Activated CD4-positive, alpha-beta T cell treated with anti-CD3 and anti-CD28 coated beads for 4 hours (primary cell): ENCODE measurements at places on chromosomes 6 and 20.

GRCh38 chr6:170091639-170092579, 199.0 kb downstream of the DLL1 start:
- DNase-seq = no peak

DNA sequence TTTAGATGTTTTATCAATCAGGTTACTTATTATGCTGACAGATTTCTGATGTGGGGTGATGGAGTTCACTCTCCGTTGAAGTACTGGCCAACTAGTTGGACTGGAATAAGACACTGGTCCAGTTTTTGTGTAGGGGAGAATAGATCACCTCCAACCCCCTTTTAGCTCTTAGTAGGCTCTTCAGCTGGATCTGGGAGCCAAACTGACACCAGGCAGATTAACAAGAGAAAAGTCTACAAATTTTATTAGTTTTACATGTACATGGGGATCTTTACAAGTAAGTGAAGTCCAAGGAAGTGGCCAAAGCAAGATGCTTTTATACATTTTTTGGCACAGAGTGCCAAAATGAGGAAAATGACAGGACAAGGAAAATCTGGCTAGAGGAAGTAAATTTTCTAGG, 107.1 kb downstream of the UBE3D start:
- DNase-seq = no peak

DNA sequence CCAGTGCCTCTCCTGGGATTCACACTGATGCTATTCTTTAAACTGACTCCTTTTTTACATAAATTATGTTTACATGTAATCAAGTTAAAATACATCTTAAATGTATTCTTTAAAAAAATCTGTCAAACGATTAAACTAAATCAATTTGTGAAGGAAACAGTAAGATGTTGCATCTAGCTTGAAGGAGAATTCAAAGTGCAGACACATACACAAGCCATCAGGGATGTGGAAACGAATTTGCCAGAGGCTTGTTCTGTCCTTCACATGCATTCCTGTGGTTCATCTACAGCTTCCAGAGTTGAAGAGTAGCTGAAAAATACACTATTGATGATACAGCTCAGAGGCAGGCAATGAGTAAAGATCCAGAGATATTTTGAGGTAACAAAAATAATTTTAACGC, 7.3 kb upstream of the BPIFB3 start:
- no peak for DNase-seq

DNA sequence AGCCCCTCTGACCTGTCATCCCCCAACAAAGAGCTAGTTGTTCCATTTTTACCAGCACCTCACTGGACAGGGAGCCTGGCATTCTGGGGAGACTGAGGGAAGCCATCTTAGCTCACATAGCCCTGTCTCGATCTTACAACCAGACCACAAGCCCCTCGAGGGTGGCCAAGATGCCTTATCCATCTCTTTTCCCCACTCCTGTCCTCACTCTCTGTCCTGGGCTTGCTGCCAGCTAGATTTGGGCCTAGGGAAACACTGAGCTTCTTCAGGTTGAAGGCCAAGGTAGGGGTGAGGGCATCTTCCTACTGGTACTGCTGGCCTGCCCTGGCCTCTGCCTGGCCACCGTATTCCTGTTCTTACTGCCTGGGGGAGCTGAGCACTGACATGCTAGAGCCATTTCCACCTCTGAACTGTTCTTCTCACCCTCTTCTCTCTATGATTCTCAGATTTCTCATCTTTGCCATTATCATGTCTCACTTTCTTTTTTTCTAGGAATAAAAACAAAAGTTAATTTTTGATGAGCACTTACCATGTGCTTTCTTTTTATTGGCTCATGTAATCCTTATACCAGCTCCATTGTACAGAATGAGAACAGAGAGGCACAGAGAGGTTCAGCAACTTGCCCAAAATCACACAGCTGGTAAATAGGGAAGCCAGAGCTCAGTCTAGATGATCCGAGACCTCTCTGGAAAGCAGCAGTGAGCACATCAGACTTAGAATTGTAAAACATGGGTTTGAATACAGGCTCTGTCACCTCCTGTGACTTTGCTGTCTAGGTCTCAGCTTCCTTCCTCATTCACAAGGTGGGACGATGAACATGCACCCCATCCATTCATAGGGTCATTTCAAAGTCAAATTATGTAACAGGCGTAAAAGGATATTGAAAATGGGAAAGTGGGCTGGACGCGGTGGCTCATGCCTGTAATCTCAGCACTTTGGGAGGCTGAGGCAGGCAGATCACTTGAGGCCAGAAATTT, 28.7 kb downstream of the FGD2 start:
- DNase-seq = no peak
